Neural progenitor cell (in vitro differentiated cells): ENCODE measurements at places on chromosomes 7 and 10.

- peak; percentile 59 for DNase-seq
Observed at GRCh38 chr10:114100848-114101741, 57.4 kb downstream of the ADRB1 start.

- no peak for DNase-seq
Observed at GRCh38 chr10:95445223-95445836, 115.8 kb downstream of the SORBS1 start.

GRCh38 chr10:16520900-16521299, 779 bp downstream of the C1QL3 start:
- DNase-seq = peak; percentile 67

DNA sequence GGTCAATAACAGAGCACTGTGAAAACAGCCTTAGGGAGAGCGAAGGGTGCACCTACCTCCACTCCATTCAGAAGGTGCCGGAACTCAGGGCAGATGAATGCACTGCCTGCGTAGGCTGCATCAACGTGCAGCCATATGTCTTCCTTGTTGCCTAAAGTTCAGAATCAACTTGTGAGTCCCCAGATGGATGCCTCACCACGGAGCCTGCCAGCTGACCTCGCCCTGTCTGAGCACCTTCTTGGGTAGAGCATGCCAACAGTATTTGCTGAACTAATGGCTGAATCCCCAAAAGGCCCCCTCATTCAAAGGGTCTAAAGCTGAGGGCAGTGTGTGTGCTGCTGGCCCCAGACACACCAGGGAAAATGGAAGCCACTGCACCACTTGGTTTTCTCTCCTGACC, 48.9 kb upstream of the FIGNL1 start:
- DNase-seq = no peak

DNA sequence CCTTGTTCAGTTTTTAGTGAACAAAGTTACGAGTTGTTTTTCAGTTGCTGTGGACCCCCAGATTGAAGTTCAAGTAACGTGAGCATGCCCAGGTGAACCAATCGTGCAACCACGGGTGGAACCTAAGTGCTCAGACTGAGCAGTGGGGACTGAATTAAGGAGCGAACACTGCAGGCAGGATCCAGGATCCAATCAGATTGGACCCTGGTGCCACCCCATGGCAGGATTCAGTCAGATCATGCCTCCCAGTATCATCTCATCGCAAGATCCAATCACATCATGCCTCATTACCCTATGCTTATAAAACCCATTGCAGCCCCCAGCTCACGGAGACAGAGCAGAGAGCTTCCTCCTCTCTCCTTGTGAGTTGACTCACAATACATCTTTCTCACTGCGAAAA, 80.9 kb downstream of the PFKFB3 start:
- no peak for DNase-seq

- peak; percentile 76 for DNase-seq
Observed at GRCh38 chr7:140541513-140542227, 62.4 kb upstream of the MKRN1 start.

DNA sequence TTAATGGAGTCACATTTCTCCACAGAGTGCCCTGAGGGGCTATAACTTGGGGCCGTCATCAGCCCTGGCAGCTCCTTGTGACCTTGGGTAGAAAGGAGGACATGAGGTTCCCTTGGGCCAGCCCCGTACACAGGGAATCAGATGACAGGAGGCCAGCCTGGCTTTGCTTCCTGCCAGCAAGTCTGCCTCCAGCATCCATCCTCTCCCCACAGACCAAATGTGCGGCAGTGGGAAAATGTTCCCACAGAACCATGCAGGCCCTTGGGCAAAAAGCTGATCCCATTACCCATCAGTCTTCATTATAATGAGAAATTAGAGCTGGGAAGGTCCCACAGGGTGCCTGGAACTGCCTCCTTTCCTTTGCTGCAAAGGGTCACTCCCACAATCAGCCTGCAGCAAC, 908.3 kb downstream of the GRID1 start:
- DNase-seq = no peak

DNA sequence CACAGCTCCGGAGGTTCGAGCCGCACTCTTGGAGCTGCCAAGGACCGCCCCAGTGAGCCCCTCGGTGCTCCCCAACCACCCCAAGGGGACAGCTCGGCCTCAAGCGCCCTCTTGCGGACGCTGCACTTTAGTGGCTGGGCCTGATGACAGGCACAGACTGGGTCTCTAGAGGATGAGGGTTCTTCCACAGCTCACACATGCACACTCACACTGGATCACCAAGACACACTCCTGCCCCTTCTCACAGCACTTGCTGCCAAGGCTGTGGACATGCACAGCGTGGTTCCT, 2.1 kb downstream of the RET start:
- peak; percentile 79 for DNase-seq

DNA sequence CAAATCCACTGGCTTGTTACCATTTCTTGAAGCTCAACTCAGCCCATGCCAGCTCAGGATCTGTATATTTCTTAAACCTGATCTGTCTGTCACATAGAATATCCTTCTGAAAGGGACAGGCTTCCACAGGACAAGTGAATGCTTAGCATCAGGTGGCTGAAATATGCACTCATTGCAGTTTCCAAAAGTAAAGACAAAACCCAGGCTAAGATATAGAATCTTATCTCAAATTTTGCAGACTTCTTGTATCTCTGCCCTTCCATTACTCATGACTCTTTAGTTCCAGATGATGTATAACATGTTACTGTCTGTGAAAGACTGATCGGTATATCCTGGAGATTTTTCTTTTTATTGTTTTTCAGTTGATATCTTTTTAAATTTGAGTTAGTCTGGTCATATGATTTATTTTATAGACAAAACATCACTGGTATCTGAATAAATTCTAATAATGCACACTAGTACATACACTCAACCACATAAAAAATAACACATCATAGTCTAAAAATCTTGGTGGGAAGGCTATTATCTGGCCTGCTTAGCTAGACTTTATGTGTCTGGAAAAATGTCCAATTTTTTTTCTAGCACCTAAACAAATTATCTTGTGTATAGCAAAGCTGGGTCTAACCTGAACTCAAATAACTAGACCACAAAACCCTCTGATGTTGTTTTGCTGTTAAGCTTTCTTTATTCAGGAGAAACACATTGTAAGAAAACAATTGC, 182.6 kb downstream of the ADAM12 start:
- no peak for DNase-seq

DNA sequence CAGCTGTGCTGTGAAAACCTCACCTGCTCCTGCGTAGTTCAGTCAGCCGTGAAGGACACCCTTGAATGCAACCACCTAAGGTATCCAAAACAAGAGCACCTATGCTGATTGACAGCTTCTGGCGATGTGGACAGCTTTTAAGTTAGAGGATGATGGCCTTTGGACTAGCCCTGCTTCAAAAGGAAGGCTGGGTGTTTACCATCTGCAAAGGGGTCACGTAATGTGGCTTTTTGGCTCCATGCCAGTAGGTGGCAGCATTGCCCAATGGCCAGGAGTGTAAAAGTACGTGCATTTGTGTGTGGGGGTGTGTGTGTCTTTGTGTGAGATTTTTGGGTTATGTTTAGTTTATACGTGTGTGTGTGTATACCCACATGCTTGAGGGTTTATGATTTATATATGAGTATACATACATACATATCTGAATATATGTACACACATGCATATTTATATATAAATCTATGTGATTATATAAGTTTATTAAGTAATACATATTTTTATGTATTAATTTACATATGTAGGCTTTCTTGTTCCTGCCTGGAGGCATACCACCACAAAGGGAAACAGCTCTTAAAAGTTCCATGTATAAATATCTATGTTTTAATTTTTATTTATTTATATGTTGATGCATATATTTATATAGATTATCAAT, 236.3 kb upstream of the ANKRD30A start:
- peak; percentile 65 for DNase-seq
